Activated CD8-positive, alpha-beta memory T cell treated with anti-CD3 and anti-CD28 coated beads for 1 hour (primary cell): ENCODE measurements at places on chromosomes 1 and 21.

DNA sequence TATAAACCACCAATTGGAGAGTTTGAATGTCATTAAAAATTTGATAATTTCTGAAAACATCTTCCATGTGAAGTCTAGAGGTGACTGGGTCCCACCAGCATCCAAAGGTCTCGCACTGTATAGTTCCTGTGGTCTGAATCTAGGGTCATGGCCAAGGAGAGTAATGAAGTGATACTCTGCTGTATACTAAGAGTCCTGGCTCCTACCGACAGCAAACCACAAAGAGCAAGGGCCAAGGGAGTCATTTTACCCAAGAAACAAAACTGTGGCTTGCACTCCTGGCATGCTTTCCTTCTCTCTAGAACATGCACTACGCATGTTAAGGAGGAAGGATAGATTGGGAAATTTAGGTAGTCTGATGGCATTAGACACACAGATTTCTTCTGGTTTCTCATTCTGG is 115.6 kb downstream of the BRINP2 start:
- DNase-seq: no peak

- no peak for DNase-seq
These were observed 199.0 kb downstream of the OLFM3 start for GRCh38 chr1:101797722-101798121.

DNA sequence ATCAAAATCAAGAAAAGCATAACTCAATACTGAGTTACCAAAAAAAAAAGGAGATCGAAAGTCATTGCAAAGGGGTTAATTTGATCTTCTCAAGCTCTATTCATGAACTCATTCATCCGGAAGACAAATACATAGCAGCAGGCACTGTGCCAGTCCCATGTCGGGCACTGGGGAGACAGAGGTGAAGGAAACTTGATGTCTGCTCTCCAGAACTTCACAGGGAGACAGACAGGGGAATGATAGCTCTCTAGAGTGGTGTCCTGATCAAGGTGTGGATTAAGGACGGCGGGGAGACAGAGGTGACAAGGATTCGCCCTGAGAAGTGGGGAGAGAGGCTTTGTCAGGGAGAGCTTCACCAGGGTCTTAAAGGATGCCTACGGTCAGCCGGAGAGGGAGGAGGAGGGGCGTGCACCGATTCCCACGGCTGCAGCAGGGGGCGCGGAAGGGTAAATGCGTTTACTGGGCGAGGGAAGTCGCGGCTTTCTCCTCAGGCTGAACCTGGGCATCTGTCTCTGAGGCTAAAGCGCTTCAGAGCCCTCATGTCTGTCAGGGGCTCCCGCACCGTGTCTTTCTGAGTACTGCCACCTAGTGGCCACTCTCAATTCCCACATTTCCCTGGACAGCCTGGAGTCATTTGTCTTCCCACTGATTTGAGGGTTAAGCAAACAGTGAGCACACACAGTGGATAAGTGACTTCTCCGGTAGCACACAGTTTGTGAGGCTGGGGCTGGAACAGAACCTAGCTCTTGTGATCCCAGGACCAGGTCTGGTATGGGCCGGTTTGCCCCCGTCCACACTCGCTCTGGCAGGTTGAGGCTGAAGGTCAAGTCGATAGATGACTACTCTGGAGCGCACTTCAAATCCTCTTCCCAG is 152.8 kb downstream of the TENT5C start:
- peak; percentile 40 for DNase-seq

DNA sequence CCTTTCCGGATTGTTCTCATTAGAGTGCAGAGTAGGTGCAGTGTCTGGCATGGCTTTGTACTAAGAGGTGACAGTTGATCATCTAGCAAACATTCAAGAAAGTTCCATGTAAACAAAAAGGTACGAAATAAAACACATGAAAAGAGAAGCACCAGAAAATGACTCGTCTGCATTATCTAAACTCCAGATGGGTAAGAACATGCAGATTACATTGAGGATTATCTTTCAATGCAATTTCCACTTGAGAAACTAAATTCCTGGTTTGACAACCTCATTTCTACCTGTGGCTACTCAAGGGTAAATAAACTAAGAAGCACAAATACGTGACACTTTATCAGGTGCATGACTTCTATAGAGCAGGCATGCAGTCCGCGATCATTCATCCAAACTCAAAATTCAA is 17.6 kb downstream of the SLC30A10 start:
- DNase-seq: no peak

- no peak for DNase-seq
These were observed 12.6 kb upstream of the EPS8L3 start for GRCh38 chr1:109776206-109776835.

DNA sequence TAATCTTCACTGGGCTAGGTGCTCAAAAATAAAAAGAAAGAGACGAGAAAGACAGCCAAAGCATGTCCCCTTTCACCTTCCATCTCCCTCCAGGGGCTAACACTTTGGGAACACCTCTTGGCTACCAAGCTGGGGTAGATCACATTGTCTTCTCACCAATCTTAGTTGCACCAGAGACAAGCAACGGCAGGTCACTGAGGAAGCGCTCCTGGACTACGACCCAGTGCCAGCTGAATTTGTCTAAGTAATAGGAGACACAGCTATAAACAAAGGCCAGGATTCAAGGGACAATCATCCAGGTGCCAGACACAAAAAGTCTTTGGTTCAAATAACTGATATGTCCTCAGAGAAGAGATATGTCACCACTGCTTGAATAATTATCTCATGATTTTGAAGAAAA is 100.4 kb downstream of the SLC45A1 start:
- no peak for DNase-seq

DNA sequence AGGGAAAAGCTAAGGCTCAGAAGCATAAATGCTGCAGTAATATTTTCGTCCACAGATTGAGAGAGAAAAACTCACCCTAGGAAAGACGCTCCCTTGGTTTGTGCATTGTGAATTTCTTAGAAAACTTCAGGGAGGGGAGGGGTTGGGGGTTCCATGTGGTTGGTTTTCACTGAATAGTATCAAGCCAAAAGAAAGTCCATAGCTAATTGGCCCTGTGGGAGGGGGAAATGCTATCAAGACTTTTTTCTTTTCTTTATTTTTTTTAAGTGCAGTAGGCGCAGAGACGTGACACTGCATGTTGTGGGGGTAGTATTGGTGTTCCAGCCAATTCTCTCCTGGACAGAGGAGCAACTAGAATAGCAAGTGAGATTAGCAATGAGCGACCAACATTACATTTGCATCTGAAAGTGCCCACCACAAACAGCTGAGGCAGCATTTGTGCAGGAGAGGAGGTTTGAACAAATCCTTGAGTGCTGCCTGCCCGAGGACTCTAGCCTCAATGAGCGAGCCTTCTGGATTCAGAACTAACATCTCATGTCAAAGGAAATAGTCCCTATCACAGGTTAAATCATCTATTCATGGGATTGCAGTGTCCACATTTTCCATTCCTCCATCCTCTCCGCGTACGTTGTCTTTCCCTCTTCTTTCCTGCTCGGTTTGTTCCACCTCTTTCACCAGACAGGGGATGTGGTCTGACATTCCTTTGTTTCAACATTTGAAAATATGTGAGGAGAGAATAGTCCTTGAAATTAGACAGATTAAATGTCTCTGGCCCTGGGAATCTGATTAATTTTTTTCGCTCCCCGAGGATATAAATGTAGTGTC is 118.0 kb upstream of the MARK1 start:
- DNase-seq: no peak

- no peak for DNase-seq
These were observed 73.1 kb downstream of the GATAD2B start for GRCh38 chr1:153849487-153850185.

- no peak for DNase-seq
These were observed 189.9 kb downstream of the FOXD2 start for GRCh38 chr1:47627471-47628370.

DNA sequence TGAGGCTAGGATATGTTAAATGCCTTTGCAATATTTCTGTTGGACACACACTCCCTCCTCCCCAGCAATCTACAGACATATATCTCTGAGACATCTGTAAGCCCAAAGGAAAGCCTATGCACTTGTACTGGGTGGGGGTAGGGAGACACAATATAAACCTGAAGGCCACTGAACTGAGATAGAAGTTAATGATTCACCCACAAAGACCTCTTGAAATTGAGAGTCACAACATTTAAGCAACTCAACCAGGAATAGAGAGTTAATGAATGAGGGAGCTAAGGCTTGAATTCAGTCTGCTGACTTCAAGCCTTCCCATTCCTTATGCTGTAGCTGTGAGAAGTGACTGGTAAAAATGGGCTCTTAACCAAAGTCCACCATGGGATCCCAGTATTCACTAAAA is 5.0 kb downstream of the OR10J1 start:
- DNase-seq: no peak

- DNase-seq: no peak
These were observed 28.5 kb upstream of the TENT5C start for GRCh38 chr1:117577191-117577885.

DNA sequence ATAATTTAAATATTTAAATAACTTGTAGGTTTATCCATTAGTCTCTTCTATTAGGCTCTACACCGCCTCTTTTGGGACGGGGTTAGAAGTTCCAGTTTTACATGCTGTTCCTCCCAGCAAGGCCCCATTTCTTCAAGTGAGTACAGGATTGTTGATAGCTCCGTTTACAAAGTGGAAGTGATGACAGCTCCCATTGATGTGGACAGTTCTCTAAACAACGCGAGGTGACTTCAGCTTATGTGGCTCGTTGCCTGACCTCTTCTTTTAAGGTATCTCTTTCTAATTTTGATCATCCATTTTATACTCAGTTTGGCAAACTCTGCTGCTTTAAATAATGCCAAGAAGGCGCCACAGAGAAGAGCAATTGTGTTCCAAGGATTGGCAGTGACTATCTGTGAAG is 49.7 kb downstream of the PACC1 start:
- no peak for DNase-seq

GRCh38 chr1:230260831-230261230 is 165.3 kb downstream of the PGBD5 start:
- no peak for DNase-seq

- DNase-seq: no peak
These were observed 605.5 kb downstream of the LTN1 start for GRCh38 chr21:28387220-28387619.
